Omental fat pad (tissue), 4 donors: ENCODE measurements at places on chromosomes 6 and 20. TPM values are rescaled to one million over a fixed set of nuclear protein-coding genes. Genes with fewer than 3 reads are reported as not detected.

DNA sequence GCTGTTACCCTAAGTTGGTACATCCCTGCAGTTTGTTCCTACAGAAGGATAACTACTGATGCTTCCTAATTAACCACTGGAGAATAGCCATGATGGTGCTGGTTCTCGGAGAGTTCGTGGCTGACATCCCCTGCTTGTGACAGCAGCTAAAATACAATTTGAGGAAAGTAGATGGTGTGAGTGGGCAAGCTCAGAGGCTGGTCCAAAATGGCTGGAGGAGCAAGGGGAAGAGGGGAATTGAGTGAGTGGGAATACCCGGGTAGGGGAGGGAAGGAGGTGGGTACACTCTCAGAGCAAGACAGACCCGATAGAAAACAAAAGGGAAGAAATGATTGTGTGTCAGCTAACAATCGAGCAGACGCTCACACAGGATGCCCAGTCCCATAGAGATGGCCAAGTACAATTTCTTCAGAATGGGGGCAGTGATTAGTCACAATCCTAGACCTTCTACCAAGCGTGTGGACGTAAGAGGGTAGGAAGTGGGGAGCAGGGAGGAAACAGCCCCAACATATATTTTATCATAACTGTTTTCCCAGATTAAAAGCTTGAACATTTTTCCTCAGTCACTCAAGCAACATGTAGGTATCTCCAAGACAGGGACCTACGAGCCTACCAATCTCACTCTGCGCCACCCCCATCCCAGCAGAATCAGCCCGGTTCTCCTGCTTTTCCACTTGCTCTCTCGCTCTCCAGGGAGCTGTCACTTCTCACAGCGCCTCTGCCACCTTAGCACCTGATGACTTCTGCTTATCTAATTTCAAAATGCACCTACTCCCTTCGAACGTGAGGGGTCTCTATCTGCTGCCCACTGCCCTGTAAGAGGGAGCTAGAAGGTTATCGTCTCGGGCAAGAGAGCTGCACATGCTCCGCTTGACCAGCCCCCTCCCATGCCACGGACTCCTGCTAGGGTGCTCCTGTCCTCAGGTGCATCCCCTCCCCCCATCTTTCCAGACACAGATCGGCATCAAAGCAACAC lies 26.2 kb downstream of the RIPOR2 start:
- DNase-seq, result no peak

DNA sequence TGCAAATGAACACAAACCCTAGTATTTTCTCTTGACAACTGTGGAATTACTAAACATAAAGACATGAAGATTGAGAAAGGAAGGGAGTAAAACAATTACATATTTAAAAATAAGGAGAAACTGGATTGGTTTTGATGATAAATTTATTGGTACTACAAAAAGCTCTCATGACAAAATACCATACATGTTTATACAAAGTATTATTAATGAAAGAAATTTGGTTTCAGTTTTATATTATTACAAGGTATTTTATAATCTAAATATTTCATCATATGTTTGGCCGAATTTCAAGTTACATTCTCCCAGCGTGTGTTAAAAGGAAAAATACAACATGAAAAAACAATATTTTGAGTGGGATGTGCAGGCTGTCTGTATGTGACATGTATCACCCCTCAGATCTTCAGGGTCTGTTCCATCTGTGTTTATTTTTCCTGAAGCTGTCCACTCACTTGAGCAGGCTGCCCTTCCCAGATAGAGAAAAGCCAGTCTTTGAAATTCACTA lies 568.4 kb downstream of the NKAIN2 start:
- DNase-seq, result no peak

DNA sequence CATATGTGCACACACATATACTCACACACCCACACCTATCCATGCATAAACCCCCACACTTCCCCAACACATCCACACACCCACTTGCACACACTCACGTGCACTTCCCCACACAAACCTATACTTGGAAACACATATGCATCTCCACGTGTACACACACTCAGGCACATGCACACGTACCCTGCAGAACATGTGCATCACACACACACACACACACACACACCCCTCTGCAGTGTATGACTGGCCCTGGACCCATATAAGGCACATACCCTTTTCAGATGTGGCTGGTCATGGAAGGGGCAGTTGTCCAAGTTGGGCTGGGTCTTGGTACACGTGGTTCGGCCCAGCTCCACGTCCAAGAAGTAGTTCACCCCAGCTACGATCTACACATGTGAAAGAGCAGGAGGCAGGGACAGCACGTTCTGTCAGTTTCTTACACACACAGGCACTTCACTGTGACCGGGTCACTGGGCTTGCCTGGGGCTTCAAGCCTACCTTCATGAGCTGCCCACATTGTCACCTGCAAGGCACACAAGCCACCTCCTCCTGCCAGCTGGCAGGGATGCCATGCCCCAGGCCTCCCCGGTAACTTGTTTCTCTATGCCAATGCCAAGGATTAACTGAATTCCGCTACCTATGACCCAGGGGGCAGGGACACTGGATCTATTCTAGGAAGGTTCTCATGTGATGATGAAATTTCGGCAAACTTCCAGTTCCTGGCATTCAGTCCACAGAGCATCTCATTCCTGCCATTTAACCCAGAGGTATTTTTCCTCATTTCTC lies 2.6 kb downstream of the CST3 start:
- DNase-seq, result no peak

Gene CTCFL
- not detected for total RNA-seq

Gene OPN5
- not detected for total RNA-seq

DNA sequence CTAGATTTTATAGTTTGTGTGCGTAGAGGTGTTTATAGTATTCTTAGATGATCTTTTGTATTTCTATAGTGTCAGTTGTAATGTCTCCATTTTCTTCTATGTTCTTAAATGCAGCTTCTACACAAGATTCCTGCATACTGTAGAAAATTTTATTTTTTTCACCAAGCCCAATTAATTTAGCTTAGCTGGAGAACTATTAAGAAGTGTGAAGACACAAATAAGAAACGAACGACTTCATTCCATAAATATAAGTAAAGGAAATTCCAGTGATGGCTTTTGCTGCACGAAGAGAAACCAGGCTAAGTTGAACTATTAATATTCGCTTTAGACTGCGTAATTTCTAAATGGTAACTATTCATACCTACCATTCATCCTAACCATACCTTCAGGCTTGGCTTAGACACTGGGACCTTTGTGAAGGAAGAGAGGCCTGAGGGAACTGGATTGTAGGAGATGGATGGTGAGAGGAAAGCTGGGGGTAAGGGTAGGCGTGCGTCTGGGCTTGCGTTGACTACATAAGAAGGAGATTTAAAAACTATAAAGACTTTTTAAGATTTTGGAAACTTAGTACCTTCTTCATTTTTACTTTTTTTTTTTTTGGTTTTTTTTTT lies 15.9 kb downstream of the HLA-DOA start:
- DNase-seq, result no peak

GRCh38 chr20:32021091-32021490 lies 10.9 kb downstream of the CCM2L start:
- DNase-seq, result no peak
